Endothelial cell (in vitro differentiated cells): ENCODE measurements at places on chromosomes 2 and 18.

DNA sequence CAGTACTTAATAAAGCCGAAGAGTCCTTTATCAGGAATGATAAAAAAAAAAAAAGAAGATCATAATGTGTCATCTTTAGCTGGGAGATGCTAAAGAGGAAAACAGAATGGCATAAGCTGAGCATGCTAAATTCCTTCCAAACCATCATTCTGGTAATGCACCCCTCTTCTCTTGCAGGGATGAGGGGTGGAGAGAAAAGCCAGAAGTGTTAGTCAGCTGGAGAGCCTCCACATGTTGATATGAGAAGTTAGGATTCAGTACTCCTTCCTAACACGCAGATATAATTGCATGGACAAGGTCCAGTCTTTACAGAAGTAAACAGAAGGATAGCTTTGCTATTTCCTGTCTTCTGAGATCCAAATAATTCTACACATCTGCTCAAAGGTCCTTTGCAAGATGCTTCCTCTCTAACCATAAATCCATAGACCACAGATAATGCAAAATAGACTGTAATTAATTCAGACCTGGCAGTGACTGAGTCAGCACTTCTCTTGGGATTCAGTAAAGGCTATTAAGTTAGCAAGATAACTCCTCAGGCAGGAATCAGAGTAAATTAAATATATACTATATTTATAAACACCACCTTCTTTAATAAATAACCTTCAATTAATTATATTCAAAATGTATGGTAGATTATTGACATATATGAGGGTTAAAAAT, 930.0 kb upstream of the KLHL29 start:
- no peak for DNase-seq

- DNase-seq, result no peak
These were observed 153.3 kb downstream of the LDLRAD4 start for GRCh38 chr18:13371689-13372418.

GRCh38 chr2:118325321-118325955, 237.2 kb downstream of the INSIG2 start:
- no peak for DNase-seq

DNA sequence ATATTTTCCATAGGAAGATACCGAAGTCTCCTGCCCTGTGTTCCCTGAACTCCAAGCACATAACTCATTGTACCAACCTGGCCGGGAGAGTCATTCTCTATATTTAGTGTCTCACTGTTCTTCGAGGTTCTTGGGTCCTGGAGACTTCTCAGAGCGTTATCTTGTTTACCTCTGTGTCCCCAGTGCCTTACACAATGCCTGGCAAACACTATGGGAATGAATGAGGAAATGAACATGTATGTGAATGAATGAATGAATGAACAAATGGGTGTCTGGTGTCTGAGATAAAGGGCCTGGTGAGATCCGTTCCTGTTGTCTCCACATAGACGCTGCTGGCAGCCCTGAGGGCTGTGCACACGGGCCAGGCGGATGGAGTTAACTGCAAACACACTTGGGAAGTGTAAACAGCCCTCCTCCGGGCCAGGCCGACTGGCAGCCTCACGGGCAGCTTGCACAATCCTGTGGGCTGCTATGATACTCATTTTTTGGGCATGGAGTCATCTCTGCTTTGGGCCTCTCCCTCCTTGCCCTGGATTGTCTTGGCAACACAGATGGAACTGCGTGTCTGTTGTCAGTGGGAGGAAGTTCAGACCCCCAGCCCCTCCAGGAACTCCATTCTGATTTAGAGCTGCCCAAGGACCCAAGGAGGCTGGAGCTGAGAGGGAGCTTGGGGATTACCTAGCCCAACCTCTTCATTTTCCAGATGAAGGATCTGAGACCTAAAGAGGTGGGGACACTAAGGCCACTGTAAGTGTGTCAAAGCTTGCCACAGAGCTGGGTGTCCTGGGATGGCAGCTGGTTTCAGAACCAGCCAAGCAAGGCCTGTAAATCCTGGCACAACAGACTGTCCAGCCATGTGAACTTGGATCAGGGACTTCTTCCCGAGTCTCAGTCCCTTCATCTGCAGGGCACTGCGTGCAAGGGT, 124.4 kb downstream of the INHBB start:
- peak; percentile 44 for DNase-seq

DNA sequence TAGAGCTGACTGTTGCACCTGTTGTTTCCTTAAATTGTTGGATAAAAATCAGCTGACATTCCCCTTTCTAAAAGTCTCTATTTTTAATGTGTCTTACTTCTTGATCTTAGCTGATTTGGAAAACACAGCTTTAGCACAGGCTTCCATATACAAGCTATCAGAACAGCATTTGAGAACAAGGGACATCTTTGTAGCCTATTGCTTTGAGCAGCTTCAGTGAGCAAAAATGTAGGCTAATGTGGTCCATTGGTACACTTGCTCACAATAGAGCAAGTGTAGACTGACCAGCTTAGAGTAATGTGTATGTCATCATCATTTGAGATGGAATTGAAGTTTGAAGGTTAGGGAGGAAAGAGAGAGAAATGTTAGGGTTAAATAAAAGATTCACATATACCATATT, 7.0 kb downstream of the INPP1 start:
- DNase-seq, result no peak

DNA sequence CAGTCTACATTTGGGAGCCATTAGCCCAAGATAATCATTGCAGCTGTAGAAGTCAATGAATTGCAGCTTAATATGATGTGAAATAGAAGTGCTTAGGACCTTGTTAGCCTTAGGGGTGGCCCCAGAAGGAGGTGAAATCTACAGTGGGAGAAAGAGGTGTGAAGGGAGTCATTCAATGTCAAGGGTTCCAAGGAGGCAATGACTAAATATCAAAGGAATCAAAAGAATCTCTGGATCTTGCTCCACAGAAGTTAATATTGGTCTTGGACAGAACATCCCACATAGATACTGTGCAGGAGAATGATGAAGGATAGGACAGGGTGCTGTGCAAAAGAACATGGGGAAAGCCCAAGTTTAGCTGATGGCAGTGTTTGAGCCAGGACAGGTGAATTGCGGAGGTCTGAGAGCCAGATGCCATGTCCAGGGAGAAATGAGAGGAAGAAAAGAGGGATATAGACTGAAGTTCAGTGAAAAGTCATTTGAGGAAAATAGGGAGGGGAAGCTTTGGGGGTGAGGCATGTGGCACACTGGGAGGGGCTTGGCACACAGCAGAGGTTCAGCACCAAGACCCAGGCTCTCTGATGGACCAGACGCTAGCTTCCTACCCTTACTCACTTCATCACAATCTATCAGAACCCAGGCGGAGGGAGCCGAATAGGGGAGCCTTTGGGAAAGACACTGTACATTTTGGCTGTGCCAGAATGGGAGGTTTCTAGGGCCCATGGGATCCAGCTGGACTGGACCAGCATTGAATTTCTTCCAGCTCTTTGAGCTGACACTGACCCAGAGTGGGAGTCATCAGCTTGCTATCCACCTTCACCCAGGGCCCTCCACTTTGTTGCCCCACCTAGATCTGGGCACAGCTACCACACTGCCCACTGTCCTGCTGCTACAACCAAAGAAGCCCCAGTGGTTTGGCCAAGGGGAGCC, 2.2 kb downstream of the IL1F10 start:
- DNase-seq, result no peak

DNA sequence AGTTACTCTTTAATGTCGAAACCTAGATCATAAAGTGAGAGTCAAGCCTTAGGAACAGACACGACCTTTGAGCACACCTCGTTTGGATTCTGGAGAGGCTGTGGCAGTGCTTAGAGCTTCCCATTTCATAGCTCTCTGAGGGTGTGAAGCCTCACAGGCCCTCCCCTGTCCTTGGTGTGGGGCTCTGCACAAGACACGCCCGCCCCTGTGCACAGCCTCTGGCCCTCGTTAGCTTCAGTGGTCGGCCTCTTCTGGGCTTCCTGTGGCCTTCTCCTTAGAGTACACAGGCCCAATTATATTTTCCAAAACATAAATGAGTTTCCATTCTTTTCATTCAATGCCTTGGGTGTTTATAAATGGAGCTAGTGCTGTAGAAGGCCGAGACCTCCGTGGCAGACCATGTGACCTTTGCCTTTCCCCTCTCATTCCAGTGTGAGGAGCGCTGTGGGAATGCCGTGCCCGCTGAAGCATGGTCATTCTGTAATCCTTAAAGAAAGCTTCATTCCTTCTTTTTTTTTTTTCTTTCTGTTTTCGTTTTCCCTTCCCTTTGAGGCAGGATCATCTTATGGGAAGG, 208.6 kb downstream of the DCDC2C start:
- DNase-seq, result no peak

DNA sequence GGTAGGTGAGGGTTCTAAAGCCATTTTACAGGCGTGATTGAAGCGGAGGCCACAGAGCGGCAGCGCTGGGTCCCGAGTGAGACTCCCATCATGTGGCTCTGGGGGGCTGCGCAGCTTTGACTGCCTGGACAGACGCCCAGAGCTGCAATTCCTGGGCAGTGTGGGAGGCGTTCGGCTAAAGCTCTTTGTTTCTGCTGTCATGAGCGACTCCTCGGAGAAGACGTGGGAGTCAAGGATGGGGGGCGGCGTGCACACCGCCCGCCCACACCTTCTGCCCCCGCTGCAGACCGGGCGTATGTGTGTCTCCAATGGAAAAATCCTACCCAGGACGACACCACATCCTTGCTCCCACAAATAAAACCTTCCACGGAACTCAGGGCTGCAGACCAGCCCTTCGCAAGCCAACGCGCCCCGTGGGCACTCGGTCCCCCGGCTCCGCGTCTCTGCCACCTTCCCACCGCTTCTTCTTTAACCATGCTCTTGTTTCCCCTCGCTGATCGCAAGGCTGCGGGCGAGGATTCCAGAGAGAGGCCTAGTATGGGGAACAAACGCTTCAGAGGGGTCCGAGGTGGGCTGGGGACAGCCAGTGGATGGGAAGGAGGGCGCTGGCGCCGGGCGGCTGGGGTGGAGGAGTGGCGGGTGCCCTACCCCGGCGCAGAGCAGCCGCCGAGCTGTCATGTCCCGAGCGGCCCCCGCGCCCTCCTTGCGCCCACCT, 680 bp upstream of the LBH start:
- DNase-seq, result peak; percentile 36
